Activated T-cell treated with anti-CD3 and anti-CD28 coated beads for 48 hours (primary cell): ENCODE measurements at places on chromosomes 5 and 9.

- DNase-seq: no peak
Observed at GRCh38 chr9:70263421-70263820, 4.6 kb downstream of the SMC5 start.

- DNase-seq: no peak
Observed at GRCh38 chr9:89410022-89410421, 87.9 kb downstream of the SEMA4D start.

- no peak for DNase-seq
Observed at GRCh38 chr9:126367139-126367538, 40.5 kb downstream of the MVB12B start.

GRCh38 chr9:131271506-131271931 lies 4.8 kb downstream of the FAM78A start:
- no peak for DNase-seq

GRCh38 chr5:55236800-55237199 lies 3.4 kb upstream of the CCNO start:
- DNase-seq: no peak

GRCh38 chr9:68805890-68806517 lies 101.0 kb downstream of the PIP5K1B start:
- DNase-seq: no peak

- no peak for DNase-seq
Observed at GRCh38 chr5:150588596-150588890, 51.9 kb upstream of the SYNPO start.

GRCh38 chr5:177482359-177482795 lies 8.9 kb upstream of the DBN1 start:
- DNase-seq: no peak

DNA sequence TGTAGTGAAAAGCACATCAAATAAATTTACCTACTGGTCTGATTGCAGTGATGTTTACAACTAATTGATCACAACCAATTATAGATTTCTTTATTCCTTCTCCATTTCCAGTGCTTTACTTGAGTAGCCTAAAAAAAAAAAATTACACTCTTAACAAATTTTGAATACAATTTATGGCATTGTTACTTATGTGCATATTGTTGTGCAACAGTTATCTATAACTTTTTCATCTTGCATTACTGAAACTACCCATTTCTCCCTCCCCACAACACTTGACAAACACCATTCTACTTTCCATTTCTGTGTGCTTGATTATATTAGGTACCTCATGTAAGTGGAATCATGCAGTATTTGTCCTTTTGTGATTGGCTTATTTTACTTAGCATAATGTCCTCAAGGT lies 12.3 kb downstream of the RMI1 start:
- no peak for DNase-seq

GRCh38 chr9:136052991-136053756 lies 41.9 kb downstream of the NACC2 start:
- DNase-seq: no peak
